ENCODE measurements at places on chromosomes 5 and 9.

- DNase-seq, result no peak
Observed at GRCh38 chr5:135095052-135095715, 61.2 kb upstream of the PITX1 start.

DNA sequence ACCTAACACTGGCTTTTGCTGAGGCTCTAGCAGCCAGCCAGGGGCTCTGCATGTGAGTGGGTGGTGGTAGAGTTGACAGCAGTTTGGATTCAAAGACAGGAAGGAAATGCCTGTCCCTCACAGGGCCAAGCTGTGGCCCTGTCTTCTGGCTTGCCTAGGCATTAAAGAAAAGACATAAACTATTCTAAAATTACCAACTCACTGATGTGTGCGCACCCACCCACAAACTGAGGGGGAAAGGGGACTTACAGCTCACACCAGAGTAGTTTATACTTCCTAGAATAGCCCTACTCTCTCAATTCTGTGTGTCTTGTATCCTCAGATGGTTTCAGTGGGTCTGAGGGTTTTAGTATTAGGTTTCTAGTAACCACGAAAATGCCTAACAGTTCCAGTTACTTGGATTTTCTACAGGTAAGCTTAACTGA lies 18.3 kb upstream of the IL13 start:
- DNase-seq, result no peak

- DNase-seq, result no peak
Observed at GRCh38 chr9:33082128-33082527, 5.7 kb upstream of the SMU1 start.

DNA sequence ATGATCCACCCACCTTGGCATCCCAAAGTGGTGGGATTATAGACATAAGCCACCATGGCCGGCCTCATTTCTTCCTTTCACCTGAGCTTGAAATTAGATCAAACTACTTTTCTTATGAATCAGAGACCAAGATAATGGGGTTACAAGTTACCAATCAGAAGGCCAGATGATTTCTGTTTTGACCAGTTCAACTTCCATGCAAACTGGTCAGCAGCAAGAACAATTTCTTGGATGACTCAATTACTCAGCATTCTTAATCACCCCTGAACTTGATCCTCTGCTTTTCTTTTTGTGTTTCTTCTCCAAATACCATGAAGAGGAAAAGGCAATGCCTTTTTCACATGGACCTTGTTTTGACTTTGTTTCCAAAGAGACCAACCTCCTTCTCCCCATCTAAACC lies 10.0 kb upstream of the PLIN2 start:
- DNase-seq, result peak; percentile 50

- no peak for DNase-seq
Observed at GRCh38 chr5:16573401-16573800, 43.4 kb downstream of the RETREG1 start.

GRCh38 chr9:129987941-129988340 lies 55.0 kb downstream of the FNBP1 start:
- no peak for DNase-seq

GRCh38 chr9:137784046-137784445 lies 93.5 kb upstream of the CACNA1B start:
- DNase-seq, result no peak

DNA sequence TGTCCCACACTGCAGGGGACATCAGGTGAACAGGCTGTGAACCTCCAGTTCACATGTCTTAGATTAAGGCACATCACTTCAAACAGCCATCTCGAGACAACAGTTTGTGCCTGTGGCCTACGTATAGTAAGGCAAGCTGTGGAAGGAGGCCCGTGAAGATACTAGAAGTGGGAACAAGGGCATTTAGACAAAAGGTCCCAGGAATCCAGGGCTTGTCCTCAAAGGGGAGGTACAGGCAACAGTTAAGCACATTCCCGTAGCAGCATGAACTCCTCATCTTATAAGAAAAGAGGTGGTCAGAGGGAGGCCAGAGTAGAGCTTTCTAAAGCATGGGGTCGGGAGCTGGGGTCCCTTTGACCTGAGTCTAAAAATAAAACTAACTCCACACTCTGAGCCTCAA lies 122.5 kb upstream of the TRPM3 start:
- DNase-seq, result no peak

DNA sequence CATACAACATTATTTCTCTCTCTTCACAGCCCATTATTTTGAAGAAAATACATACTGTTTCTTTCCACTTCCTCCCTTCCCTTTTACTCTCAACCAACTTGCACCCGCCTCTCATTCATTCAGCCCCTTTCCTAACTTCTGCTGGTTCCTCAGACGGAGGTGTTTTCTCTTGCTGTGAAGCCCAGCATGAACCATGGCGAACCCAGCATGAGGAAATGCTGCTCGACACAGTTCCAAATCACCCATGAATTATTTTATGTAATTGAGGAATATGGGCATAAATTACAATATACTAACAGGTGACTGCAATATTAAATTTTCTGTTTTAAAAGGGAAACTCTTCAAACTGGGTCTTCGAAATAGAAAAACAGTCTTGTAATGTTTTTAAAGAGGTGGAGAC lies 124.8 kb downstream of the MEF2C start:
- no peak for DNase-seq

DNA sequence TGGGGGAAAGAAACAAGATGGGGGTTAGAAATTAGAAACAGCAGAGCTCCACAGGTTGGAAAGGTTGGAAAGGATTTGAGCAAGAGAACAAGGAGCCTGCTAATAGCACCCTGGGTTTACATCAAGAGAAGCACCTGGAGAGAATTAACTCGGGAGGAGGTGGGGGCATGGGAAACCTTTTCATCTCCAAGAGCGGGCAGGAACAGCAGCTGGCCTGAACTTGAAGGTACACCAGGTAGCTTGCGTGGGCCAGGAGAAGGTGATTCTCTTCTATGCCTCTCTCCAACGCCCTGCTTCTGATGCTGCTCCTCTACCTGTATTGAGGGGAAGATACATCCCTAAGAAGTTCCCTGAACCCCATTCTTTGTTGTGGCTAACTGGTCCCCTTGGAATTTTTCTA lies 37.1 kb upstream of the GLRX start:
- DNase-seq, result no peak

- no peak for DNase-seq
Observed at GRCh38 chr9:133142684-133143622, 20.8 kb downstream of the GBGT1 start.

GRCh38 chr5:180470966-180471582 lies 23.1 kb upstream of the CNOT6 start:
- peak; percentile 61 for DNase-seq

- DNase-seq, result no peak
Observed at GRCh38 chr9:83307066-83307724, 231.0 kb downstream of the FRMD3 start.

GRCh38 chr5:56527174-56527573 lies 288.2 kb upstream of the MAP3K1 start:
- peak; percentile 79 for DNase-seq

- no peak for DNase-seq
Observed at GRCh38 chr5:113255105-113255504, 179.7 kb downstream of the TSSK1B start.

GRCh38 chr5:11400316-11400715 lies 503.9 kb downstream of the CTNND2 start:
- no peak for DNase-seq

GRCh38 chr9:125106285-125106893 lies 36.9 kb downstream of the SCAI start:
- peak; percentile 33 for DNase-seq

GRCh38 chr9:14251154-14252071 lies 62.5 kb downstream of the NFIB start:
- peak; percentile 92 for DNase-seq

GRCh38 chr5:97548739-97549080 lies 365.7 kb upstream of the RIOK2 start:
- DNase-seq, result no peak

- peak; percentile 23 for DNase-seq
Observed at GRCh38 chr9:33921967-33922895, 105.3 kb downstream of the UBE2R2 start.

Data from PC-3 (cell line).